A673 (cell line): ENCODE measurements at places on chromosomes 11 and 22.

GRCh38 chr22:22576244-22576988 lies 17.4 kb upstream of the PRAME start:
- peak; percentile 75 for DNase-seq

- peak; percentile 93 for DNase-seq
These were observed 1.7 kb upstream of the CAVIN3 start for GRCh38 chr11:6321961-6322362.

DNA sequence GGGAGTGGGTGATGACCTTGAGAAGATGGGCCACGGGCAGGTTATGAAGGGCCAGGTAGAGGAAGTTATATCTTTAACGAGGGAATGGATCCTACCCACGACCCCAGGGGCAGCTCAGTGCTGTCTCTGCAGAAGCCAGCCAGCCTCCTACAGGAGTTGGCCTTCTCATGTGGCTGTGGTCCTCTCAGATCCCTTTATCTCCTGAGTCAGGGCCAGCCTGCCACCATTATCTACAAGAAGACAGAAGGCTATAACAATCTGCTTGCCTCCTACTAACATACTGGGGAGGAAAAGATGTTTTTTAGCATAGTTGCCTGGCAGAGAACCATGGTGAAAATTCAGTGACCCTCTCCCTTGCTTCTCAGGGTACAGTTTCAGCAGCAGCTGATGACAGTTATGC lies 7.0 kb upstream of the YWHAH start:
- DNase-seq, result no peak

DNA sequence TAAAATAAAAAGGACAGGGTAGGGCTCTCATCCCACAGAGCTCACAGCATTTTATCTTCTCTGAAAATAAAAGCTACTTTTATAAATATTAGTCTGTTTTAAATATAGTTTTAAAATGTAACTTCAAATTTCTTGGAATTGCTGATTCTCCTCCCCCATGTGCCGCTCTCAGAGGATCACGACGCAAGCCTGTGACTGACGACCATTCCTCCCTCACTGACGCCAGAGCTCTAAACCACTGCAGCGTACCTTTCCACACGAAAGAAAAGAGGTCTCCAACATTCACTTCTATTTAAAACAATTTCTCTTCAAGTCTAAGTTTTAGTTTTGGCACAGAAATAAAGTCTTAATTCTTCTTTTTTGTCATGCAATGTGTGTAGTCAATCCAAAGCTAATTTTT lies 9.3 kb downstream of the TOLLIP start:
- DNase-seq, result no peak

GRCh38 chr22:37898441-37899181 lies 7.5 kb upstream of the MICALL1 start:
- no peak for DNase-seq

- no peak for DNase-seq
These were observed 5.1 kb downstream of the MAPK8IP2 start for GRCh38 chr22:50605613-50606074.

- no peak for DNase-seq
These were observed 37.9 kb upstream of the CLTCL1 start for GRCh38 chr22:19329454-19329853.

GRCh38 chr11:5631417-5631816 lies 6.6 kb downstream of the TRIM34 start:
- DNase-seq, result no peak

GRCh38 chr11:15651816-15652215 lies 537.1 kb downstream of the INSC start:
- no peak for DNase-seq

- DNase-seq, result no peak
These were observed 77.9 kb upstream of the TIMP3 start for GRCh38 chr22:32723643-32724042.

DNA sequence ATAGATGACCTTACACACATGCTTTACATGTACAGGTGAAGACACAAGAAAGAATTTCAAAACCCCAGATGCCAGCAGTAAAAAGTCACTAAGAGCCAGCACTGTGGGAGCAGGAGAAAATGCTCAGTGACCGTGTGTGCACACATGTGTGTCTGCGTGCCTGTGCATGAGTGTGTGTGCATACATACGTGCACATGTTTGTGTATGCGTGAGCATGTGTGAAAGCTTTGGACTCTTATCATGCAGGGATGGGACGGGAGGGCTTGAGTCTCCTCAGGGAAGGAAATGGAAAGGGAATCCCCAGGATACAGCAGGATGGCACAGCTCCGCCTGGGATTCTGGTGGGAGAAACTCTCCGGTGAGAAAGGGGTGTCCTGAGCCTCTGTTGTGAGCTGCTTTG lies 121.5 kb upstream of the B3GAT1 start:
- no peak for DNase-seq

- peak; percentile 98 for DNase-seq
These were observed at the start of gene TBRG1 for GRCh38 chr11:124622531-124623451. TSS of gene TBRG1 (plus strand) at chr11:124622864. CDS start at chr11:124623084, 220 bp downstream.

- no peak for DNase-seq
These were observed 3.9 kb upstream of the RAB38 start for GRCh38 chr11:88179141-88179540.

DNA sequence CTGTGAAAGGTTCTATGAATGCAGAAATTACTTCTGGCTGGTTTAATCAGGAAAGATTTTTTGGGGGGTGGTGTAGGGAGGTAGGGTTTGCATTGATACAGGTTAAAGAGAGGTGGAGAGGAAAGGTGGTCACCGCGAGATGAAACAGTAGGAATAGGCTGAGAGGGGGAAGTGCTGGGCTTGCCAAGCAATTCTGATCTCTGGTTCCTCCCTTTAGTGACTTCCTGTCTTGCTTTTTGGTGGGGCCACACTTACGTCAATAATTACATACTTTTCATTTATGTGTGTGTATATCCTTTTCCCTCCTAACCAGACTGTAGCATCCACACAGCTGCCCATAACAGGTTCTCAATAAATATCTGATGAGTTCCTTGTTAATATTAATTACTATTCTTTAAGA lies 120.0 kb downstream of the CTNND1 start:
- DNase-seq, result no peak

- no peak for DNase-seq
These were observed 46.7 kb downstream of the MEI1 start for GRCh38 chr22:41745968-41746367.

- DNase-seq, result no peak
These were observed 21.1 kb upstream of the CSTF3 start for GRCh38 chr11:33182246-33182878.

- DNase-seq, result no peak
These were observed 311.9 kb downstream of the GUCY1A2 start for GRCh38 chr11:106706355-106706754.

- no peak for DNase-seq
These were observed 55.5 kb downstream of the RASSF10 start for GRCh38 chr11:13064593-13064992.

GRCh38 chr11:15280393-15280792 lies 165.7 kb downstream of the INSC start:
- no peak for DNase-seq

DNA sequence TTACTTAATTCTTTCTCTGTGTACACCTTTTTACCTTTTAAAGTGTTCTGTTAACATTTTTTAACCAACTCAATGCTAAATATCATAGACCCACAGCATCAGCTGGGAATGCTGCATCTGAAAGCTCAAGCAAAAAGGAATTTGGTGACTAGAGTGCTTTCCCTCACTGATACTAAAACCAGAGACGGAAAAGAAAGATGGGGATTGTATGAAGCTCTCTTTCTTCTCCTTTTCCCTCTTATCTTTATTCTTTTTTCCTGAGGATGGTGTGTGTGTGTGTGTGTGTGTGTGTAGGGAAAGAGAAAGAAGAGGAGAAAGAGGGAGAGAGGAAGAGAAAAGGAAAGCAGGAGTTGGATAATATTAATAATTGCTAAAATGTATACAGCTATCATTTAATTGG lies 4.1 kb upstream of the SIK2 start:
- DNase-seq, result no peak

DNA sequence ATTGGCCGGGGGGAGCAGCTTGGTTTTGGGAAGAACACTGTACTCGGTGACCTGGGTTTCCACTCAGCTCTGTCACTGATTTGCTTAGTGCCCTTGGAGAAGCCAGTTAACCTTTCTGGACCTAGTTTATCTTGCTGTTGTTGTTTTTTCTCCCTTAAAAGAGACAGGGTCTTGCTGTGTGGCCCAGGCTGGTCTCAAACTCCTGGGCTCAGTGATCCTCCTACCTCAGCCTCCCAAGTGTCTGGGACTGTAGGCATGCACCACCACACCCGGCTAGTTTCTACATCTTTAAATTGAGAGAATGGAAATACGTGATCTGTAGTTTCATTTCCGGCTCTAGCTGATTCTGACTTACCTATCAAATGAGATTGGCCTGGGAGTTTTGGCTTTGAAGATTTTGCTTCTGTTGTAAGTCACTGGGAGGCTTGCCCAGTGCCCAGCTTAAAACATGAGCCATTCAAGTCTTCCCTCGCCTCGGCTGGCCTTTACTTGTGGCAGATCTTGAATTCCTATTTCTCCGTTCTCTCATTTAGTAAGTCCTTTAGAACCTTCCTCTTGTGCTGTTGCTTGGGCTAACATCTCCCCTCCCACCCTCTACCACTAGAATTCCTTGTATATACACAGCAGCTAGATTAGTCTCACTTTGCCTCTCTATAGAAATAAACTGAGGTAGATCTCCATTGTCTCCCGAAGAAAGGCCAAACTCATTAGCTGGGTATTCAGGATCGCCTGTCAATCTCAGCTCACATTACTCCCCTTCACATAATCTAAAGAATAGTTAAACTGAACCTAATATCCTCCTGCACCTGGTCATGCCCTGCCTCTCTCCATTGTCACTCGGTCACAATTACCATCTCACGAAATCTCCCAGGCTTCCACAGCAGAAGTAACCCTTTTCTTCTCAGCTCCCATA lies 87.7 kb upstream of the SLC25A18 start:
- no peak for DNase-seq

- no peak for DNase-seq
These were observed 680.0 kb downstream of the BRD1 start for GRCh38 chr22:49147617-49148175.

DNA sequence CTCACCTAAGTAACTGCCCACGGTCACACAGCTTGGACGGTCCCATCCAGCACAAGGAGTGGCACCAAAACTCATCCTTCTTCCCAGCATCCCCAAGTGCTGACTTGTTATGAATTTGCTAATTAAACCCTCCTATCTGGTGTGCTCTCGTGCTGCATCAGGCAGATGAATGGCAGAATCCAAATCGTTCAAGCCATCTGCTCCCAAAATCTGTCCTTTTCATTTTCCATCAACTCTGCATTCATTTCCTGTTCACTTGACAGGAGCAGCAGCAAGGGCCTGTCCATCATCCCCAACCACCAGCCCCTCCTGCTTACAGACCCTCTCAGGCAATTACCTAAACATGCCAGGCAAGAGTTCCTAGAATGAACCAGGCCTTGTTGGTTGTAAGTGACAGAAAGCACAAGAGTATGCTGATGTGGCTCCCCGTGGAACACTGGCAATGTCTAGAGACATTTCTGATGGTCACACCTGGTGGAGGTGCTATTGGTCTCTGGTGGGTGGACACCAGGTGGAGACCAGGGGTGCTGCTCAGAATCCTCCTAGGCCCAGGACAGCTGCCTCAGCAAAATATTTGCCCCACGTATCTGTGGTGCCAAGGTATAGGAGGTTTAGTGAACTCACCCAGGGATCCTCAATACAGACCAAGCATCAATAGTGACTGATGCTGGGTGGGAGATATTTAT lies 832.5 kb downstream of the TBC1D22A start:
- DNase-seq, result no peak

GRCh38 chr11:80816966-80817365 lies 1376.1 kb upstream of the TENM4 start:
- peak; percentile 12 for DNase-seq

DNA sequence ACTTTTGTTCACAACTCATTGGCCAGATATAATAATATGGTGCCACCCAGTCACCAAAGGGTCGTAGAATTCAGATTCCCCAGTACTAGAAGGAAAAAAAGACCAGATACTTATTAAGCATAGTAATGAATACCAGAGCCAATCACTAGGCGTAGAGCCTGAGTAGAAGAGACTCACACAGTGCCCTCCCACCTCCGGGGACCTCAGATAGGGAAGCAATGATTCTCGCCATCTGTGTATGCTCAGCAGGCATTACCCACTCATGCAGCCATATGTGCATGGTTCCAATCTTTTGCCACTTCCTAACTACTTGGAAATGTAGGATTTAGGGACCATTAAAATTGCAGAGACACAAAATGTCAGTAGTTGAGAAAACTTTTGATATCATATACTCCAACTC lies 85.3 kb downstream of the C11orf87 start:
- DNase-seq, result no peak

GRCh38 chr11:10695833-10696232 lies 2.3 kb upstream of the IRAG1 start:
- no peak for DNase-seq

DNA sequence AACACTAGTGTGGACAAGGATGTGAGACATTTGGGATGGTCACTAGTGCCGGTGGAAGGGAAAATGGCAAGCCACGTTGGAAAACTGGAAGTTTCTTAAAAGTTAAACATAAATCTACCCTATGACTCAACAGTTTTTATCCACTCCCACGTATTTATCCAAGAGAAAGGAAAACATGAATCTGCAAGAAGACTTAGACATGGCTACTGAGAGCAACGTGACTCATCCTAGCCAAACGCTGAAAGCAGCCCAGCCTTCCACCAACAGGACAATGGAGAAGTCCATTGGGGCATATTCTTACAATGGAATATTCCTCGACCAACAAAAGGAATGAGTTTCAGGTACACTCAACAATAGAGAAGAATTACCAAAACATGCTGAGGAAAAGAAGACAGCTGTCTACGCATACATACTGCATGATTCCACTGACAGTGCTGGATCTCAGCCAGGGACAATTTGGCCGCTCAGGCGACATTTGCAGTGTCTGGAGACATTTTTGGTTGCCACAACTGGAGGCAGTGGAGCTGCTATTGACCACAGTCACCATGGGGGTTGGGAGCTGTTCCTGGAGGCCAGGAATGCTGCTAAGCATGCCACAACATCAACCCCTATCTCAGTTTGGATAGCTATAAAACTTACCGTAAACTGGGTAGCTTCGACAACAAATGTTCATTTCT lies 21.2 kb downstream of the SYT13 start:
- peak; percentile 34 for DNase-seq

DNA sequence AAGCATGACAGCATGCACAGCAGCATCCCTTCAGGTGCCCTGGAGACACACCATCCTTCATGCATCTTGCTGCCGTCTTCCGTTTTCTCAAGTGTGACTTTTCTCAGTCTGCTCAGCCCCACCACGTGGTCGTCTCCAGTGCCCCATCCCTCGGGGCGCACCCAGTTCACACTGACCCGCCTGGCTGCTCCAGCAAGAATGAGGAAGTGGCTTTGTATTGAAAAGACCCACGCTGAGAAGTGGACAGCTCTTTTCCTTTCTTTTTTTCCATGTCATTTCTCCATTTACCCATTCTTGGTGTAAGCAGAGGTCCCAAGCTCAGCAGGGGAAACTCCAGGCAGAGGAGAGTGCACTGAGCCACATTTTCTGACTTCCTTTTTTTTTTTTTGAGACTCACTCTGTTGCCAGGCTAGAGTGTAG lies 14.5 kb downstream of the SERPINH1 start:
- DNase-seq, result no peak
